HT-29 (cell line): ENCODE measurements at places on chromosomes 5 and 9. TPM values are rescaled to one million over a fixed set of nuclear protein-coding genes. Genes with fewer than 3 reads are reported as not detected.

GRCh38 chr5:1511651-1512540 is 11.9 kb downstream of the LPCAT1 start:
- DNase-seq = peak; percentile 52

- no peak for DNase-seq
These were observed 68.7 kb upstream of the SLC1A3 start for GRCh38 chr5:36537724-36538123.

DNA sequence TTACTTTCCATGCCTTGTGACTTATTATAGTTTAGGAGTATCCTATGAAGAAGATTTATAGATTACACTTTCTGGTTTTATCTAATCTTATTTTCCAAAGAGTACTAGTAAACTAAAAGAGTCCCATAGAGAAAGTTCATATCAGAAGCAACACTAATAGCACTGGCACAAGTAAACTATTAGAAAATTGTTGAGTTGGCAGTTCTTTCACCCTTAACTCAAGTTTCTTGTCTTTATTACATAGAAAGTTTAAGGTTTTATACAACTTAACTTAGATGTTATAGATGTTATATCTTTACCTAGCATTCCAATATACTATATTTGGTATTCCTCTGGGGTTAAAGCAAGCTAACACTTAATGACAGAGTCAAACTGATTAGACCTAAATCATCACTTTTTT is 437.8 kb upstream of the ARRDC3 start:
- no peak for DNase-seq

The ENHO gene
- 0.94 and 1.4 TPM in 2 replicates for total RNA-seq
